ENCODE measurements at places on chromosomes 6 and 20.

GRCh38 chr20:3749689-3750531 is 17.4 kb downstream of the HSPA12B start:
- peak; percentile 33 for DNase-seq

DNA sequence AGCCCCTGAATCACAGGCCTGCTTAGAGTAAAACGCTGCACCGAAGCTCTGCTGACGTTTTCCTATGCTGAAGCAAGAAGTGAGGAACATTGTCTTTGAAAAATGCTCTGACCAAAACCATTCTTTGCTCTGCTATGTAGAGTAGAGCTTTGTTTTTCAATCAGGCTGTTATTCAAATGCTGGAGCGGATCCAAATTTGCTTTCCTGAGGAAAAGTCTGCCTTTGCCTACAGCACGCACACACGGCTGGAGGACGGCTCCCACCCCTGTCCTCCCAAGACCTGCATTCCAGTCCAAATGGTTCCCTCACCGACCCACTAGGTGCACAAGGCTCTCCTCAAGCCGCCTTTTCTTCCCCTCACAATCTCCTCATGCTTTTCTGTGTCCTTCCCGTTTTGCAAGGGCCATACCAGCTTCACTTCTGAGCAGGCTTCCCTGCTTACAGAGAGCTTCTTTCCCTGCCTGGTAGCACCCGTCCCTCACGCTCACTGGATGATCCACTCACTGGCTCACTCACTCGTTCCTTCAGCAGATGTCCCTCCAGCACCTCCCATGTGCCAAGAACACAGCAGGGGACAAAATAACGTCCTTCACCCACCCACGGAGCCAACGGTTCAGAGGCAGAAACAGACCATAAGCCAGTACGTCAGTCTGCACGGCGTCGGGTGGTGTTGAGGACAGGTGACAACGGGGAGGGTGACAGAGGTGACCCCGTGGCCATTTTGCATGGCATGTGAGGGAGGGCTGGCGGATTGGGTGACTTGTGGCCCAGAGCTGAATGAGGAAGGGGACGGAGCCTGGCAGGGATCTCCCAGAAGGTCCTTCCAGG is 137.9 kb upstream of the NEDD9 start:
- no peak for DNase-seq

- no peak for DNase-seq
Observed at GRCh38 chr20:23165964-23166363, 79.8 kb upstream of the CD93 start.

DNA sequence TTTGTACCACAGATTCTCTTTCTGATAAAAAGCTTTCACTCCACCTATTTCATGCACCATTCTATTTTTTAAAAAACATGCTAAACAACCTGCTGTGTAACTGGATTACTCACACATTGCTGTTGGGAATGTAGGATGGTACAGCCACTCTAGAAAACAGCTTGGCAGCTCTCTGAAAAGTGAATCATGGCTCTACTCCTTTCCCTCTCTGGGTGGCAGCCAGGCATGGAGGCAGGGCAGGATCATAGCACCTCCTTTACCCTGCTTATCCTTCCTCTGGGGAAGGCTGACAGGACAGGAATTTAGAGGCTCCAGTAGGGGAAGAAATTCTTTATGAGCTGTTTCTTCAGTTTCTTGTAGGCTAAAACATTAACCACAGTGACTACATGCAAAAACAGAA is 6.7 kb upstream of the VNN2 start:
- DNase-seq = no peak

DNA sequence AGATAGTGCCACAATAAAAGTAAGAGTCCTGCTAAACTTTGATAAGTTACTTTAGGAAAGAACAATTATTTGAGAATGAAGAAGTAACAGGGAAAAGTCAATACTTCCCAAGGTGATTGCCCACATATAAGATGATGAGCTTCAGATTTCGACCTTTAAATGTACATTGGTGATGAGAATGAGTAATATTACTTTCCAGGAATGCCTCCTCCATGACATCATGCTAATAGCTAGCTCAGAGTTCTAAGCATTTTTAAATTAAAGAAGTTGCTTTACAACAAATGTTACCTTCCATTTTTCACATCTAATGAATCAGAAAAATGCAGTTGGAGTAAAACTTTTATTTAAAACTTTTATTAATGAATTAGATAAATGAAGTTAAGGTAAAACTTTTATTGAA is 22.5 kb upstream of the OPN5 start:
- no peak for DNase-seq

DNA sequence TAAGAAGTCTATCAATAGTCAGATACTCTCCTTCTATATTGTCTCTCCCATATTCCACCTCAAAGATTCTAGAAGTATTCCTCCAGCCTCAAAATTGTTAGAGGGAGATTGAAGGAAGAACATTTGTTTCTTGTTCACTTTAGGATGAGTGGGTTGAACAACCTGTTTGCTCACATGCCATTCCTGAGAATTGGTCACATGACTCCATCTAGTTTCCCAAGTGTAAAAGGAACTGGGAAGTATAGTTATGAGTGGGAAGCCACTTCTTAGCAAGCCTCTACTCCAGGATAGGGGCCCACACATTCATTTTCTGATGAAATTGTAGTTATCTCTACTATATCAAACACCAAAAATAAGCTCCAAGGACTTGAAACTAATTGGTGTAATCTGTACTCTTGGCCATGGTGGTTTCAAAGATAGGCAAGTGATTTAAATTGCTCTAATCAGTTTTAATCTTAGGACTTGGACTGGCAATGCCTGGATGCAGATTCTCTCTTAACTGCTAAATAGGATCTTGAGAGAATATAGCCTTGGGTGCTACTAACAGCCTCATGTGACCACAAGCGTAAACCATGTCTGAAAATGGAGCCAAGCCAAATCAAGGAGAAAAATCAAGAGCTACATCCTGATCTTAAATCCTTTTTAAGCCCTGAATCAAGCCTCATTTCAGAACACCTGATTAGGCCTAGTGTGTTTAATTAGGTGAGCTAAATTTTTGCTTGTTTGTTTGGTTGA is 758.7 kb upstream of the MAN1A1 start:
- no peak for DNase-seq

DNA sequence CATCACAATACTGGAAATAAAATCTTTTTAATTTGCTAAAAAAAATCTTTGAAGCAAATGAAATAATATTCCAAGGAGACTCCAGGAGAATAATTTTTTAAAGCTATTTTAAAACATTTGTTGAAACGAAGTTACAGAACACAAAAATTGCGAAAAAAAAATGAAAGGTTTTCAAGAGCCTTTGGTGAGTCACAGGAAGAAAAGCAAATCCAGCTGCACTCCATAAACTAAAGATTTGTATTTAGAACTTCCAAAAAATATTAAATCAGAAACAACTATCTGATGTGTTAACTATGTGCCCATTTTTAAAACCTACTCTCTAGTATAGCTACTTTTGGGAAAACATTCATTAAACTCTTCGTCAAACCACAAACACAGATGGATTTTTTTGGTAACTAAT is 23.6 kb downstream of the PDSS2 start:
- no peak for DNase-seq

- no peak for DNase-seq
Observed at GRCh38 chr20:6693178-6693807, 74.2 kb upstream of the BMP2 start.

DNA sequence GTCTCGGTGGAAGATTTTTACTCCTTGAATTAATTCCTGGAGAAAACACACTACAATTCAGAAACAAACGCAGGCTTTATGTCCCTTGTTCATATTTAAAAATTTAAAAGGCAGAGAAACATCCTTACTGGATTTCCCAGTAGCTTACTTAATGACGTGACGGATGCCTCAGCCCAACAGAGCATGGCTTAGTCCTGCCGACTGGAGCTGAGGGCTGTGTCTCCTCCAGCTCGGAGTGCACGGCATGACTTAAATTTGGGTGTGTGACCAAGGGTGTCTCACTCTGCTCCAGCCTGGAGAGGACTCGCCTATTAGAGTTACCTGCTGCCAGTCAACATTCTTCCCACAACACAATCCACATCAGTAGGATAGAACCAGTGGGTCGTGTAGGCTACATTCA is 107.1 kb downstream of the PSMB1 start:
- DNase-seq = no peak

GRCh38 chr20:9040863-9041524 is 27.9 kb upstream of the PLCB4 start:
- DNase-seq = no peak

DNA sequence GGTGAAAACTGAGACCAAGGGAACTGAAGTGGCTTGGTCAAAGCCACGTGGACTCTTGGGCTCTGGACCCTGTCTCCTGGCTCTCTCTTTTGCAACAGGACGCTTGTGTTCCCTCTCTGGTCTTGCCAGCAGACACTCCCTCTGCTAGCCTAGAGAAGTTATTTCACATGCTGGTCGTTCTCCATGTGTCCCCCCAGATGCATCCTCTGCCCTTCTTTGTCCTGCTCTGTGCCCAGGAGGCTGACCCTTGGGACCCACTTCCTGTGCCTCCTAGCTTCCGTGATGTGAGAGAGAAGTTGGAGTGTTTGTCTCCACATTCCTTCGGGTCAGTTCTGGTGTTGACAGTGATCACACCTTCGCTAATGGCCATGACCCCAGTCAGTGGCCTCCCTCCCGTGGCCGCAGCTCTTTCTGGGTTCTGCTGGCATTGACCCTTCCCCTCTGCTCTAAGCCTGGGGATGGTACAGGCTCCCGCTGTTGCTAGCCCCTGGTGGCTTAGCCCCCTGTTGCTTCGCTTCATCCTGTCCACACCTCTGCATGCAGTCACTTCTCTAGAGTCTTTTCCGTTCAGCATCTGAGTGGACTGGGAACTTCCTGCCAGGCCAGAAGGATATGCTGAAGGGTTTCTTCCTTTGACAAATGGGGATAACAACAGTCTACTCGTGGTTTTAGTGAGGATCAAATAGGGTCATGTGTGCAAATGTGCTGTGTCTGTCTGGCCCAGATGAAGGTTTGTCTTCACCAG is 70.1 kb upstream of the BMP2 start:
- no peak for DNase-seq

DNA sequence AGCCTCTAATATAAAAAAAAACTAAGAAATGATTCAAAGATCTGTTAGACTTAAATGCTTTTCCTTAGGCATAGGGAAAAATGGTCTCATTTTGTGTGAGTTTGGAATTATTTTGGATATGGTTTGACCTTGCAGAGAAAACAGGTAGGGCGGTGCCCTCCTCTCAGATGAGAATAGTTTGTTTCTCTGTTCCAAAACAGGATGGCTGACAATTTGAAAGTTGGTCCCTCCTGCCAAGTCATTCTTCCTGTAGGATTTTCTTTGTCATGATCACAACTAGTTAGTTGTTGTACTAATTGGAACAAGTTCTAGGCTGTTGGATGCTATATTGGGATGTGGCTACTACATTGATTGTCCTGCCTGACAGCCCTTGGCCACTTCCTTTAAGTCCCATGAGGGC is 108.6 kb downstream of the BCKDHB start:
- DNase-seq = no peak

DNA sequence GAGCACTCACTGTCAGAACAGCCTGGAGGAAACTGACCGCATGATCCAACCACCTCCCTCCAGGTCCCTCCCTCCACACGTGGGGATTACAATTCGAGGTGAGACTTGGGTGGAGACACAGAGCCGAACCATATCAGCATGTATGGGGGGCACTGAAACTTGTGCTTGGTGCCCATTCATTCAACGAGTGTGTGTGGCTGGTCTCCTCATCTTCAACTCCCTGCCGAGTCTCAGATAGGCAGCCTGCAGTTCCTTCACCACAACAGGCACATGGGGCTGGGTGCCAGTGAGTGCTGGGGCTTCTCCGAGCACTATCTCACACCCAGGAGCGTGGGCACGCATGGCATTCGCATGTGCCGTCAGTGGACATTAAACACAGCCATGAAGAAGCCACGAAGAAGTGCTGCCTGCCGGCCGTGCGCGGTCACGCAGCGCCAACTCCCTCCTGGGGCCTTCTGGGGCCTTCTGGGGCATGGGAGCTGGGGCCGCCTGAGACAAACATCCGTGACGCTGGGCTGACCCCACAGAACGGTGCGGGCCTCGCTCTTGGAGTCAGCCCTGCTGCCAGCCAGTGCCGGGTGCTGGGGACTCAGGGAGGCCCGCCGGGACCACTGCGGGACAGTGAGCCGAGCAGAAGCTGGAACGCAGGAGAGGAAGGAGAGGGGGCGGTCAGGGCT is 714 bp upstream of the RTEL1 start:
- DNase-seq = no peak

DNA sequence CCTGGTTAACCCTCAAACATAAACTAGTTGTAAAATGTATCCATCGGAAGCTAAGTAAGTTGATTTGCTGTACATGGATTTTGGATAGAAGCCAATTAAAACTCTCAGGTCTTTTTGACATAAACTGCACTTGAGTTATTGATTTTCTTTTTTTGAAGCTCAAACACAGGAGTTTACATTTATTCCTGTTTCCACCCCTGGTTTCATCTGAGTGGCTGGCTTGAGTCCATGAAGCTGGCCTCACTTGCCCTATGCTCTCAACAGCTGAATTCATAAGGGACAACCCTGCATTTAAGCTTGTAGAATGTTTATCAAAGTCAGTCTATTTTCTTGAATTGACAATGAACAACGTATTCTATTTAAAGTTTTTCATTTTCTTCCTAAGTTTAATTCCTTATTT is 58.1 kb upstream of the PLEKHG1 start:
- DNase-seq = no peak

GRCh38 chr6:34182751-34183531 is 37.1 kb upstream of the GRM4 start:
- peak; percentile 86 for DNase-seq

DNA sequence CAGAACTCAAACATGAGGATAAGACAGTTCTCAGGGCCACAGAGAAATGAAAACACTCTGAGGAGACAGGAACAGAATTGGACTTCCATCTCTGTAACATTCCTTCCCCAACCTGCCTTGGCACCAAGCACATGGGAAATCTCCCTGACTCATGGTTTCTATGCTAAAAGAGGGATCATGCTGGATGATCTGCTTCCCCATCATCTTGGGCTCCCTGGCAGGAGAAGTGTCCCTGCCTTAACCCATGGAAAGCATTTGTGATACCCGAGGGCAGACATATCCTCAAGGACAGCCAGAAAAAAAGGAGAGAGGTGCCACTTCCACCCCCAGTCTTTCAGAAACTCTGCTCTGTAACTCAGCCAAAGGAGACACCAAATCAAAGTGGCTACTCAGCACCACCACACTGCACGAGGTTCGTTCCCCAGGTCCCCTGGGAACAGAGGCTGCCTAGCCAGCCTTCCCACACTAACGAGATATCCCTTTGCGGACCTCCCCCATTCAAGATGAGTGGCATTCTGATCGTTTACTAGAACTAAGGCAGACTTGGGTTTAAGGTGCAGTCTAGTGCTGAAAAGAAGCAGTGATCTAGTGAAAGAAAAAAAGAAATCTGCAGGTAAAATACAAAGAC is 34.8 kb downstream of the BLOC1S5 start:
- no peak for DNase-seq

- DNase-seq = no peak
Observed at GRCh38 chr20:3679749-3680700, 1.8 kb downstream of the ADAM33 start.

- no peak for DNase-seq
Observed at GRCh38 chr6:7881765-7882500, 28.7 kb downstream of the TXNDC5 start.

DNA sequence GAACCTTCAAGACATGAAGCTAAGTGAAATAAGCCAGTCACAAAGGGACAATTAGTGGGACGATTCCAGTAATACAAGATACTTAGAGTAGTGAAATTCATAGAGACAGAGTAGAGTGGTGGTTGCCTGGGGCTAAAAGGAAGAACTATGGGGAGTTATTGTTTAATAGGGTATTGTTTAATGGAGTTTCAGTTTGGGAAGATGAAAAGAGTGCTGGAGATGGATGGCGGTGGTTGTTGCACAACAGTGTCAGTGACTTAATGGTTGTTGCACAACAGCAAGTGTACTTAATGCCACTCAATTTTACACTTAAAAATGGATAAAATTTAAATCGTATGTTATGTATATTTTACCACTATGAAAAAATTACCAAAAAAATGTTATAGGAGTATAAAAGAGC is 209.7 kb upstream of the TENT5A start:
- DNase-seq = no peak
